ENCODE measurements at places on chromosomes 4 and X.

- DNase-seq: no peak
Observed at GRCh38 chrX:148536961-148537360, 36.5 kb downstream of the AFF2 start.

- no peak for DNase-seq
Observed at GRCh38 chr4:170769862-170770261, 680.1 kb upstream of the AADAT start.

DNA sequence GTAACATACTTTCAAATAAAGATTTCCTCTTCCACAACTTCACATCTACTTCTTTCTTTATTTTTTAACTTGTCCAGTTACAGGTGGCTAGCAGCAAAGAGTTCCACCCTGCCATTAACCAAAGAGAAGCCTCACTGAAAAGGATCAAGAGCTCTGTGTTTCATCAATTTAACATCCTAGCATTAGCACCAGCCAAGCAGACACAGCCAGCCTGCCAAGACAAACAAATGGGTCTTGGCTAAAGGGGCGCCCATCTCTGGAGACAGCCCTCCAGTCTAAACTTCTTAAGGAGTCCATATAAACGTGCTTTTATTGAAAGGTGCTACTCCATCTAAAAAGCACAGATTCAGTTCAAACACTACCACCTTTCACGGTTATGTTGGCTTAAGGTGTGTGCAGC is 105.3 kb downstream of the ADAMTS3 start:
- DNase-seq: no peak

- DNase-seq: no peak
Observed at GRCh38 chrX:11040996-11041395, 70.1 kb upstream of the HCCS start.

GRCh38 chr4:169758401-169758962 is 738 bp upstream of the HPF1 start:
- no peak for DNase-seq

DNA sequence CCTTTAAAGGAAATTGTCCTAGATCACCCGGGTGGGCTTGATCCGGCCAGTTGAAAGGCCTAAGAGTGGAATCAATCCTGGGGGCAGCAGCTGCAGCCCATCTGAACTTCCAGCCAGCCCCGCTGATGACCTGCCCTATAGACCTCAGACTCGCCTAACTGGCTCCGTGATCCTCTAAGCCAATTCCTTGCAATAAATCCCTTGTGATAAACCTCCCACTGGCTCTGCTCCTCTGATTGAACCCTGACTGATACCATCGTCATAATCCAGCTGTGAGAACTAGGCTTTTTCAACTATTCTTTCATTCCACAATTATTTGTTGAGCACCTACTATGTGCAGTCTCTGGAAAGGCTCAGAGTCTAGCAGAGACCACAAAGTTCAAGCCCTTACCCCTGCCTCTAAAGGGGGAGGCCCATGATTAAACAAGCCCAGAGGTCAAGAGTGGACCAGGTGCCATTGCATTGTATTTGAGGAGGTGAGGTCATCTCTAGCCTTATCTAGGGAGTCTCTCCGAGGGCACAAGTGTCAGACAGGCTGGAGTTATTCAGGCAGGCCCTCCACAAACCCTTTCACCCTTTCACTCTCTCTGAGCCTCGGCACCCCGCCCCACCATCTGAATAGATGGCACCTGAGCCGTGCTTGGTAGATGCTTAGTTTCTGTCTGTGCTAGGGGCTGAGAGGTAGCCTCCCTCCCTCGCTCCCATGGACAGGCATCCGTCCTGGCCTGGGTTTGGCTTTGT is 20.5 kb upstream of the GPR78 start:
- DNase-seq: no peak

DNA sequence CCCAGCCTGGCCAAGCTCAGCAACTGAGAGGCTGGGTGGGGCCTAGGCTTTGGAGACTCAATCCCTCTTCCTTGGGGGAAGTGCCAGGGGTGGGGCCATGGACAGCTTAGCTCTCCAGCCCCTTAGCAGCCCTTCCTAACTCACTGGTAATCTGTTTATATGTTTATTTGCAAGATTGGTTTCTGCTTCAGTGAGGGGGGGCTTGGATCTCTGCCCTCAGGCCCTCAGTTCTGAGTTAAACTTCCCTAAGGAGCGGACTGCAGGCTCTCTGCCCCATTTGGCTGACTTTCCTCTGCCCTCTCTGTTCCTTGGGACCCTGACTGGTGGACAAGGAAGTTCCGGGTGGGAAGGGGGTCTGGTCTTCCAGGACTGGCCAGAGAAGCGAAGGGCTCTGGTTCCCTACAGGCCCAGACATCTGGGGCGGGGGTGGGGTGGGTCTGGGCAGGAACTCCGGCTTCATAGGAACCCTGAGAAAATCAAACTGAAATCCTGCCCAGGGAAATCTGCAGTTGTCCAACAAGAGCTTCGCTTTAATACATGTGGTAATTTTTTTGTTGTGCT is 51.4 kb downstream of the NALF2 start:
- no peak for DNase-seq

GRCh38 chr4:153241970-153242838 is 38.0 kb downstream of the TRIM2 start:
- no peak for DNase-seq

GRCh38 chr4:33722800-33723516 is 2521.4 kb downstream of the ARAP2 start:
- no peak for DNase-seq

DNA sequence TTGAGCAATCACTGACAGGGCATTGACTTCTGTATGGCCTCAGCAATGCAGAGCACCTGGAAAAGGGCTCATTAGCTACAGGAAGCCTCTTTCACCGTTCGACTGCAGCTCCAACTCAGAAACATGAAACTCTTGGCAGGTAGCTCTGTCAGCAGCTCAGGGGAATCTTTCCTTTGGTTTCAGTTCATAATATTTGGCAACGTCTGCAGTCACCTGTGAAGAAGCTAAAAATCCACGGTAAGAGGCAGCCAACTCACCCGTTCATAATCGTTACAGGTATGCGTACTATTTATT is 354.9 kb downstream of the CAMK2D start:
- no peak for DNase-seq

- no peak for DNase-seq
Observed at GRCh38 chr4:114085611-114086345, 106.3 kb upstream of the ARSJ start.

DNA sequence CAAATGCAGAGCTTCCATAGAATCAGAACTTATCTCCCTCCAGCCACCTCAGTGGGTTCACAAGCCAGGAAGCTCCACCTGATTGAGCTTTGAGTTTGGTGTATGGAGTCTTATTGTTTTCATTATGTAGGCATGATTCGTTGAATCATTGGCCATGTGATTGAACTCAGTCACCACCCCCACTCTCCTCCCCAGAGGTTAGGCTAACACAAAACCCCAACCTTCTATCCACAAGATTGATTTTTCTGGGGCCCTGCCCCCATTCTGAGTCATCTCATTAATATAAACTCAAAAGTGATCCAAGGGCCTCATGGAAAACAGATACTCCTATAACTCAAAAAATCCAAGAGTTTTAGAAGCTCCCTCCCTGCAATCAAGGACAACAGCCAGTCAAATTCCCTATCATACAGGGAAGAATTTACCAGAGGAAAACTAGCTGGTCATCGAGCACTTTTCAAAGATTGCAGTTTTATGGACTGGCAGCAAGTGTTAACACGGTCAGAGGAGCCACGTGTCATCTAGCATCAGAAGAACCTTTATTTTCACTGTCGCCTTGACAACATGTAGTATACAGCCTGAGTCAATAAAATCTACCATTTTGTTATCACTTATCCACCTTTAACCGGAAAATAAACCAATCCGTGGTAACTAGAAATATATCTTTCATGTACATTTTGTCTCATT is 35.9 kb upstream of the GUCY1B1 start:
- DNase-seq: no peak

DNA sequence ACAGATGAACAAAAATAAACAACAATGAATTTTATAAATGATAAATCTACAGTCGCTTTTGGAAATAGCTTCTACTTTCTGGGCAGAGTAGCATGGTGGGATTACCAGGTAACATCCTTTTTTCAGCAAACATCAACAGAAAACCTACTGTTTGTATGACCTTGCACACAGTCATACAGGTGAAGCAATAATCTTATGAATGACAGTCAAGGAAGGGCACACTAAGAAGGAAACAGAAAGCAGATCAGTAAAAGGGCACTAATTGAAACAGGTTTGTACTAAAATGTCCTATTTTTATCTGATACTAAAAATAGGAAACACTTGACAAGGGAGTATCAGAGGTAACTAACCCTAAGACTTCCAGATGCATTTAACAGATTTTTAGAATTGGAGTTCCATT is 108.9 kb downstream of the DLG3 start:
- no peak for DNase-seq

All from type B pancreatic cell (in vitro differentiated cells).